ENCODE measurements at places on chromosomes 12 and 14.

GRCh38 chr14:34220921-34221320 is 241.1 kb downstream of the SPTSSA start:
- DNase-seq, result no peak

GRCh38 chr12:125151284-125151683 is 86.0 kb downstream of the AACS start:
- no peak for DNase-seq

- DNase-seq, result peak; percentile 1
Observed at GRCh38 chr14:26917086-26917485, 319.3 kb upstream of the NOVA1 start.

DNA sequence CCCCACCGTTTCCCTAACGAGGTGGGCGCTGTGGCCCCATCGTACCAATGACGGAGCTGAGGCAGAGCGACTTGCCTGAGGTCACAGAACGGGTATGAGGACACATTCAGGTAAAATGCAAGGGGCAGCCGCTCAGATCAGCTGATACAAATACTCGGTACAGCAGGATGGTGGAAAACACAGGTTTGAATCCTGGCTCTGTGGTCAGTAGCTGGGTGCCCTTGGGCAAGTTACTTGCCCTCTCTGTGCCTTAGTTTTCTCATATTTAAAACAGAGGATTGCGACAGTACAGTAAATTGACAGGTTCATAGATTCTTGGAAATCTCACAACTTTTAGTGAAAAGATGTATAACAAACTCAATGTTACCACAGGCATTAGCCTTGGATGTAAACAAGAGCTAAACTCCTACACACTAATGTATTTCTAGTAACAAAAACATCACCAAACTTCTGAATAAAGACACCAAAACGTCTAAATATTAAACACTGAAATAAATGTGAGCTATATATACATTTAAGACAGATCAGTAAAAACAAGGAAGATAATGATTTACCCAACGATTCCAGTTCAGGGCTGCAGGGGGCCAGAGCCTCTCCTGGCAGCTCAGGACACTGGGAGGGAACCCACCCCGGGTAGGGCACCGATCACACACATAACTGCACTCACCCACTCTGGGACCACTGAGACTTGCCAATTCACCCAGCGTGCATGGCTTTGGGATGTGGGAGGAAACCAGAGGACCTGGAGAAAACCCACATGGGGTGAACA is 128.4 kb downstream of the RBM19 start:
- DNase-seq, result no peak

GRCh38 chr14:42000450-42000849 is 393.8 kb downstream of the LRFN5 start:
- DNase-seq, result no peak

DNA sequence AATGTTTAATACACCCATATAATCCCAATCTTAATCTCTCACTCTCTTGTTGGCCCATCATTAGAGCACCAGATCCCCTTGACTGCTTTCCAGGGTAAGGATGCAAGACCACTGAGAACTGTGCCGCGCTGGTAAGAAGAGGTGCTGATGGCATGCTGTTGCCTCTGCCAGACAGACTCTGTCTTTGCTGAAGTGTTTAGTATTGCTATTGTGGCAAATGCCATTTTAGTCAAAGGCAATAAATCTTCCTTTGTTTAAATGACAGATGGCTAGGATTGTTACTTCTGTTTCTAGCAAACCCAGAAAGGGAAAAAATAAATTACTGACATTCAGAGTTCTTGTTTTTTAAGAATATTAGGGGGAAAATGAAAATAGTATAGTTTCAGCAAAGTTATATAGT is 152.3 kb downstream of the MON2 start:
- peak; percentile 47 for DNase-seq

Measured in SHP77 (cell line).